Caco-2 (cell line): ENCODE measurements at places on chromosomes 12 and 14. TPM values are rescaled to one million over a fixed set of nuclear protein-coding genes. Genes with fewer than 3 reads are reported as not detected.

The DNAI7 gene
- 0.66 and 0.67 TPM in 2 replicates for total RNA-seq

- DNase-seq, result peak; percentile 64
These were observed 8.9 kb downstream of the IKZF4 start for GRCh38 chr12:56029666-56030293.

The SLC15A4 gene
- total RNA-seq, result 17.8 and 19.6 TPM in 2 replicates

DNA sequence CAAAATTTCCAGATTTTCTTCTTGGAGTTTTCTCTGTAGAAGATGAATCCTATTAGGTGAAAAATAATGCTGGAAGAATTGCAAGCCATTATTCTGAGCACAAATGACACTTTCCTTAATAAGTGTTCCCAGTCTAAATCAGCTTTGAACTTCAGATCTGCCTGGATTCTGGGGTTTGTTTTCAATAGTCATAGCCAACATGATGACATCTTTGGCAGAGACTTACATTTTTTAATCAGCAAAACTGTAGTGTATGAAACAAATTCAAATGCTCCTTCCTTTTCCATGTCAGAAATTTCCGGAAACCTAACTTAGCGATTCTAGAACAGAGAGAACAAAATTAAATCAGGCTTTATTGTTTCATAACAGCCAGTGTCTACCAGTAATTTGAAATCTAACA is 88.5 kb downstream of the TSPAN8 start:
- DNase-seq, result no peak

The CLEC7A gene
- not detected in 2 replicates for total RNA-seq

The LRTM2 gene
- total RNA-seq, result 0.51 TPM in 1 of 2 replicates, not detected in the other

DNA sequence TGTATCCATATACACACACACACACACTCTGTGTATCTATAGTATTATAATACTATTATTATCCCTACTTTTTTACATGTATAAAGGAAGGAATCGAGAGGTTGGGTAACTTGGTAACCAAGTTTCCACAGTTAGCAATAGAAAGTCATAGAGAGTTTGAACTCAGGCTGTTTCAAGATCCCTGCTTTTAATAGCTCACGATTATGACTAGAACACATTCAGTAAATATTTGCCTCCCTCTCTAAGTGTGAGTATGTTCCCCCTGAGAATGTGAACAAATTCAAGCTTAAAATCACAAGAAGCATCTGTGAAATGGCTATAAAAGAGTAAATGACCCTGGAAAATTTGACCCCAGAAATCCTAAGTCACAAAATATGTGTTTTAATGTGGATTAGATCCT is 11.0 kb upstream of the REP15 start:
- no peak for DNase-seq

DNA sequence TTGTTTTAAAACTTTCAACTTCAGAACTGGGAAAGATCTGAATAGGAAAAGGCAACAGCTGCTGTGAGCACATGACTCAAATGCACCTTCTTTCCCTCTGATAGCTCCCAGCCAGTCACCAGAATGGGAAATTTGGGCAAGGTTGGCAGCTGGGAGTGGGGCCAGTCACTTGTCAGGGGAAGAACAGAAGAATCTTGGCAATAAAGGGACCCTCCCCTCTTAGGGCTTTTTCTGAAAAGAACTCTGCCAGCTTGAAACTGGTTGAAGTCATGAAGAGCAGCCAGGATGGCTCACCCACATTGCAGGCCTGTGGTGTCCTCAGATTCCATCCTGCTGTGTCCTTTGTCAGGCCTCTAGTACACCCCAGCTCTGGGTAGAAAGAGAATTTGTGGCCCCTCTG is 10.3 kb upstream of the RIC8B start:
- no peak for DNase-seq

- DNase-seq, result peak; percentile 67
These were observed 10.7 kb upstream of the FKBP4 start for GRCh38 chr12:2783936-2784600.

DNA sequence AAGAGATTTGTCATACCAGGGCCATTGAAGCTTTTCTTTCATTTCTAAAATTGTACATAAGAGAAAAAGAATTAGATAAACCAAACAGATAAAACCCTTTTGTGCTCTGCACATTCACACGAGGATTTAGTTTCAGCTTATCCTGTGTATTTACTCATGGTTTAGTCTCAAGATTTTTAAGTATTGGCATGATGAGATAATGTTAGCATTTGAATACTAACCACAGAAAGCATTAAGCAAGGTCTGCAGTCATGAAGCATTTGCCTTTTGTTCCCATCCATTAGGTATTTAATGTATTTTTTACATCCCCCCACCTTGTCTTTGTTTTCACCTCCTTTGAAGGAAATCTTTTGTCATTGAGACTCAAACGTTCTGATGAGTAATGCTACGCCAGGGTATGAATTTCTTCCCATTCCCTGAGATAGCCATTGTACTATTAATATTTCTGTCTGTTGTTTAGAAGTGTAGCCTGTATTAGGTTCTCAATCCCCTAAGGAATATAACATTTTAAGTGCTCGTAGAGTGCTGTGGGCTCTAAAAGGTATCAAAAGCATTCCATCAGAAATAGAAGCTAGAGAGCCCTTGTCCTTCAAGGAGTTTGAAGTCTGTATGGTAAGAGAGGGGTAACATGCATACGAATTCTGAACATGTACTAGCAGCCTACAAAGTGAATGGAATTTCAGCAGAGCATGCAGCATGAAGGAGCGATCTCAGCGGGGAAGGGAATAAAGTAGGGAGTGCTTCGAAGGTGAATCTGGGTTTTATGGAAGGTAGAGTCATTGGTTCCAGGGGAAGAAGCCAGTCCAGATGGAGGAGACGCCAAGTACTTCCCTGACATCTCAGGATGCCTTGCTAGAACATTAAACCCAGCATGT is 22.3 kb downstream of the CRADD start:
- DNase-seq, result peak; percentile 50

- DNase-seq, result no peak
These were observed 157.9 kb upstream of the ABCD2 start for GRCh38 chr12:39777465-39777864.

DNA sequence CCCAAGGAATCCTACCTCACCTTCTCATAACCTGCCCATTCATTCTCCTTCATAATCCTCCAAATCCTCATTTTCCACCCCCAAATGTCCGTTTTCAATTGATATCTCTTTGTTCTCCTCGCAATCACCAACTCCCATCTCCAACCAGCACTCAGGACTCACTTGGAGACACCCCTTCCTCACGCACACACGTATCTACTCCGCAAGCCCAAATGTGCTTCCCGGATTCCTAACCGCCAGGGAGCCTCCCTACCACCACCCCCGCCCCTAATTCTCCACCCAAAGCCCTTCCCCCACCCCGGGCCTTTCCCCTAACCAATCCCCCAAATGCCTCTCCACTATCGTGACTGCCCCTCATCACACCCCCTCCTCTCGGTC is 304 bp downstream of the KCTD10 start:
- DNase-seq, result no peak

DNA sequence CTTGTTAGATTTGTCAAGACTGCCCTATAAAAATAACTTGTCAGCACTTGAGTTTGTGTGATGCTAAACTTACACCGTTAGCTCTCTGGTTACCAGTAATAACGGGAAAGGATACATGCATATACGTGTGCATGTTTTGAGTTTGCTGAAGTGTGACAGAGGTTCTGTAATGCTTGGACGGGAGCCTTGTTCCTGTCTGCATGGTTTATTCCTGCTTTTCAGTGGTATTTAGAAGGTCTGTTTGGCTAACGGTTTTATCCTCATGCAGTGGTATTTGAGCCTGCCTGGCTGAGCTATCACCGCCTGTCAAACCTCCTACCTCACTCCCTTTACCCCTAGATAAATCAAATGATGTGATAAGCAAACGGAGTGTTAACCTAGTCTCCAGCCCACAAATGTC is 305.6 kb downstream of the GALC start:
- DNase-seq, result no peak

The NPAS3 gene
- total RNA-seq, result not detected in 2 replicates

- DNase-seq, result peak; percentile 87
These were observed 5.0 kb upstream of the DUSP6 start for GRCh38 chr12:89357297-89357730.

The SLC38A4 gene
- 16.0 and 20.1 TPM in 2 replicates for total RNA-seq

GRCh38 chr14:100221533-100222223 is 17.3 kb upstream of the YY1 start:
- DNase-seq, result peak; percentile 63

GRCh38 chr12:27359578-27360340 is 27.1 kb downstream of the BMAL2 start:
- DNase-seq, result no peak

- no peak for DNase-seq
These were observed 16.6 kb upstream of the ZNF385A start for GRCh38 chr12:54401119-54401518.

The CMTM5 gene
- not detected in 2 replicates for total RNA-seq

GRCh38 chr12:15858353-15858752 is 23.8 kb upstream of the STRAP start:
- DNase-seq, result no peak

The TMEM30B gene
- total RNA-seq, result 31.4 and 32.5 TPM in 2 replicates

DNA sequence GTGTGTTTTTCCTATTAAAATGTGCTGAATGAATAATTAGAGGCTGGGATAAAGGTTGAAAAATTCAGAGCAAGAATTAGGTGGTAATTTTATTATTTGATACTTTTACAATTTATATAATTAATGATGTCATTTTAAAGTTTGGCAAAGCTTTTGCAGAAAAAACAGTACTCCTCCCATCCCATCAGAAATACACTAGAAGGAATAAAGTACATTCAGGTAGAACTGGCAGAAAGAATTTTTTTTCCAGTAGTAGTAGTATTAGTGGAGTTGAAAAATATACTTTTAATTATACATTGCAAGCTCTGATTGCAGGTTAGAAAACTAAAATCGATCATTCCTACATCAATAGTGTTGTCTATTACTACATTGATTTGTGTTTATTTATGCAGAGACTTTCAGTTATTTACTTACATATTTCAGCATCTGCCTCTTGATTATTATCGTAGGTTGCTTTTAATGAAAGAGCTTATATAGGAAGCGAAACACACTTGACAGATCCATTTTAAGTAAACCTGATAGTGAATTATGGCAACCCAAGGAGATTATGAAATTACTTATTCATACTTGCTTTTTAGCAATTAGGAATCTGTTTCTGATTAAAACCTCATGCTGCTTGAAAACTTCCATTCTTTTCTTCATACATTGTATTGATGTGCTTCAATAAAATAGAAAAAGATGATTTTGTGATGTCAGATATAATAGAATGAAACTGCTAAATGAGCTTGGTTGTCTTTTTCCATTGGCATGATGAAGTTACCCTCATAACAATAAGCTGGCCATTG is 10.1 kb downstream of the FOXG1 start:
- DNase-seq, result no peak

GRCh38 chr14:55540847-55541773 is 38.9 kb upstream of the KTN1 start:
- DNase-seq, result no peak

GRCh38 chr14:30191639-30192279 is 264.1 kb upstream of the PRKD1 start:
- no peak for DNase-seq

The LMNTD1 gene
- total RNA-seq, result 0.60 TPM in 1 of 2 replicates, not detected in the other

DNA sequence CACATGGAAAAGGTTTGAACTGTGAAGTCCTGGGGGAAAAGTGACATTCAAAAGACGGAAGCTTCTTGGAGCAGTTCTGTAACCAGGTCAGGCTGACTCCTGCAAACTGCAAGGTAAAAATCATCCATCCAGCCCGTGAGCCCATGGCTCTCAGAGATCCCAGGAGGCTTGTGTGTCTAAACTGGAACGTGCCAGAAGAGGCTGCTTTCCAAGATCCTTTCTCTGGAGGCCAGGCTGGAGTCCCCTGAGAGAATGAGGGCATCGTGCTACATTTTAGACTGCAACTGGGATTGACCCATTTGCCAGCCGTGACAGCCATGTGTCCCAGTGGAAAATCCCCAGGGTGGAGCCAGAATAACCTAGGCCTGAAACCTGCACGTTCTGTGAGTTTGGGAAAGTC is 7.8 kb upstream of the WSCD2 start:
- no peak for DNase-seq

- no peak for DNase-seq
These were observed 41.4 kb upstream of the TUNAR start for GRCh38 chr14:95835121-95835730.

The ASPG gene
- not detected in 2 replicates for total RNA-seq

DNA sequence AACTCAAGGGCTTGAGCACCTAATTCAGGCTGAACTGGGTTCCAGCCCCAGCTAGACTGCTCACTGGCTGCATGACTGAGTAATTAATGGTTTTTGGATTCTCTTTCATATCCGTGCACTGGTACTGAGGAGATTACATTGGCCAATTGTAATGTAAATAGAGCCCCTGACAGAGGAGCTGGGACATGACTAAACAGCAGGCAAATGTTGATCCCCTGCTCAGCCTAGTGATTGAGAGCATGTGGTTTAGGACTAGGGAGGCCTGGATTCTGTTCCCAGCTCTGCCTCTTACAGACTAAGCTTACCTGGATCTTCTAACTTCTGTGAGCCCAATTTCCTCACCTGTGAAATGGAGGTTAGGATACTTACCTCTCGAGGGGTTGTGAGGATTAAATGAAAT is 204.3 kb downstream of the ESR2 start:
- DNase-seq, result no peak

The GPD1 gene
- 1.5 and 1.9 TPM in 2 replicates for total RNA-seq

DNA sequence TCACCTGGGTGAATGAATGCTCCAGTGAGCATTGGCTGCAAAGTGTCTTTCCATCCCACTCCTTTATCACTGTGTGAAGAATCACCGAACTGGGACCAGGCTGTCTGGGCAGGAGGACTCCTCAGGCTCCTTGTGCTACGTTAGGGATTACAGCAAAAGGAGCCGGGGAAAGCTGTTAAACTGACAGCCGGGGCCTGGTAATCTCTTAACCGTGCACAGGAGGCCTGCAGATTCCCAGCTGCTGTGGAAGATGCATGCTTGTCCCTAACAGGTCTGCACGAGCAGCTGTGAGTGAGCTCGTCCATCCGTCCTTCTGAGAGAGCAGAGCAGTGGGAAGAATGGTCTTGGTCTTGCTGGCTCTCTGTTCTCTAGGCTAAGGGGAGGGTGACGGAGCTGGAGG is 231.5 kb downstream of the AACS start:
- no peak for DNase-seq

The CLMN gene
- total RNA-seq, result 5.2 and 6.7 TPM in 2 replicates

The FGF23 gene
- total RNA-seq, result 0.16 TPM in 1 of 2 replicates, not detected in the other

GRCh38 chr12:6723607-6724408 is at the start of gene COPS7A:
Gene COPS7A (plus strand): TSS chr12:6724046. CDS start chr12:6724657, 611 bp downstream.
- DNase-seq, result peak; percentile 100

DNA sequence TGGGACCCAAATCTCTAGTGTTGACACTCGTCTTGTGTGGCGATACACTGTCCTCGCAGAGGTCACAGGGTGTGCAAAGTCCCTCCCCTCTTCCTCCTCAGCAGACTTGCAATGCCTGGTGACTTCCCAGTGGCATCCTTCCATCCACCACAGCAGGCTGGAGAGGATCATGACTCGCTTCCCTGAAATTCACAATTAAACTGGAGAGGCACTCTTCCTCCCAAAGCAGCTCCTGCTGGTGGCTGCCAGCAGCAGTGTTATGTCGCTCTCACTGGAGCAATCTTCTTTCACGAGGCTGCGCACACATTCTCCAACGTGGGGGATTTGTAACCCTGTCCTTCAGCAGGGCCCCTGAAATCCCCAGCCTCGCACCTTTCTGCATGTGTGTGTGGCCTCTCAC is 145.2 kb upstream of the TMCC3 start:
- peak; percentile 9 for DNase-seq
